Activated gamma-delta T cell treated with anti-CD3 and anti-CD28 coated beads, Interleukin-2, amount 50 U/mL, for 16 hours (primary cell): ENCODE measurements at places on chromosomes 5 and 9.
A peak's percentile ranks its signal among the peaks of the same experiment; 100 is the strongest.

- DNase-seq = no peak
Measured at GRCh38 chr9:69671311-69671878, 776 bp downstream of the APBA1 start.

DNA sequence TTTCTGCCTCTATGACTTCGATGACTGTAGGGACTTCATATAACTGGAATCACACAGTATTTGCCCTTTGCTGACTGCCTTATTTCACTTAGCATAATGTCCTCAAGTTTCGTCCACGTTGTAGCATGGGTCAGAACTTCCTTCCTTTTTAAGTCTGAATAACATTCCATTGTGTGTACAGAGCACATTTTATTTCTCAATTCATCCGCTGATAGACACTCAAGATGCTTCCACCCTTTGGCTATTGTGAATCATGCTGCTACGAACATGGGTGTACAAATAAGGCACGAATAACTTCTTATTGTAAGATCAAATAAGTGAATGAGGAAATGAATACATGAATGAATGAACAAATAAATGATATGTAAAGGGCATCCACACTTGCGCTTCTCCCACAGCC is 13.0 kb downstream of the BARX1 start:
- no peak for DNase-seq

DNA sequence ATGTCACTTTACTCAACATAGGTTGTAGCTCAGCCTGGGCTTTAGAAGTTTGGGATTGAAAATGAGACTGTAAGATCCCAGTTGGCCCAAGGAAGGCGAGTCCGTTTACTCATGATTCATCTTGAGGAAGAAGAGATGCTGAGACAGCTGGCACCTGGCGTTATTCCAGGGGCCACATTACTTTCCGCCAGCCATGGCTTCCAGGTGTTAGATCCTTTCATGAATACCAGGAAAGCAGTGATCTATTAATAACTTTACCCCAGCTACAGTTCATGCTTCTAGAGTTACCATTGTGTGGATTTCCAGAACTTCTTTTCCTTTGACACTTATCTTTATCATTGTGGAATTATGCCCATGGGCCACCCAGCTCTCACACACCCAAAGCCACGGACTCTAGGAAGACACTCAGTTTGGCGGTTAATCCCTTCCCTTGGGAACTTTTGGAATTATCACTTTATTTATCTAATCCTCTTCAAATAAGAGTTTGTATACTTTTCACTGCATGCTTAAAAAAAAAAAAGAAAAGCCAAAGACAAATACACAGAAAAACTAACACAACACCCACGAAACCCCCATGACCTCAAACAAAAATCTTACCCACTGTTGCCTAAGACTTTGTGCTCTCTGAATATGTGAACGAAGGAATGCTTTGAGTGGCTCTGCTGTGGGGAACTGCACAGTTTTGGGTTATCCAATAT is 26.9 kb downstream of the RAI14 start:
- no peak for DNase-seq

- no peak for DNase-seq
Measured at GRCh38 chr5:20601678-20602100, 613.7 kb upstream of the CDH18 start.

GRCh38 chr5:9716838-9717281 is 86.7 kb upstream of the TAS2R1 start:
- DNase-seq = no peak

DNA sequence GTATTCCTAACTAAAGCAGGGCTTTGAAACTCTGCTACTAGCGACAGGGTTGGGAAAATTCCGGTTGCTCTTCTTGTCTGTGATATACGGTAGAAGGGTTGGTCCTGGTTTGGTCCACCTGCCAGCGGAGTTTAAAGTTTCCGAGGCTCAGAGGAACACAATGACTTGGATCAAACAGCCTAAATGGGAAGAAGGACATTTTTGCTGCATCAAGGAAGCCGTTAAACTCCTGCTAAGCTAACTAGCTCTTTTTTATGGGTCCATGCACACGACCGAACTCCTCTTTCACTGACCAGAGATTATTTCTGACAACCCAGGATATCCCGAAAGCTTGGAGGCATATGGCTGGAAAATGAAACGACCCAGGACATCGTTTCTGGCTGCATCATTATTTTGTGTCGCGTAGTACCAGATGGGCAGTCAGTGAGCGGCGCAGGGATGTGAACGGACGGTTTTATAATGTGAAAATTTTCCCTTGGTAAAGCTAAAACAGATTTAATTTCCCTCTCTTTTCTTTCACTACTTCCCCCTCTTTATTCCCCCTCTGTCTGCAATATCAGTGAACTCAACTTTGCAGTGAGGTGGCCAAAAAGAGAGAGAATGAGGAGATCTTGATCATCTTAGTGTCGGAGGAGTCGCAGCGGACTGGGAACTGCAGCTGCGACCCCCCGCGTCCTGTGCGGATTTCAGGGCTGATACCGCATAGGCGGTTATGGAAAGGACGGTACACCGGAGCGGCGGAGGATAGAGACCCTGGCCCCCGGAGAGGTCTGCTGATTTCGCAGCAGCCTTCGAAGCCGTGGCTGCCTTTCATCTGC is at the start of gene LURAP1L:
LURAP1L (plus strand) TSS at position 160 of the 818 bp plus-strand sequence. CDS start 696 bp downstream, outside the sequence.
- no peak for DNase-seq

DNA sequence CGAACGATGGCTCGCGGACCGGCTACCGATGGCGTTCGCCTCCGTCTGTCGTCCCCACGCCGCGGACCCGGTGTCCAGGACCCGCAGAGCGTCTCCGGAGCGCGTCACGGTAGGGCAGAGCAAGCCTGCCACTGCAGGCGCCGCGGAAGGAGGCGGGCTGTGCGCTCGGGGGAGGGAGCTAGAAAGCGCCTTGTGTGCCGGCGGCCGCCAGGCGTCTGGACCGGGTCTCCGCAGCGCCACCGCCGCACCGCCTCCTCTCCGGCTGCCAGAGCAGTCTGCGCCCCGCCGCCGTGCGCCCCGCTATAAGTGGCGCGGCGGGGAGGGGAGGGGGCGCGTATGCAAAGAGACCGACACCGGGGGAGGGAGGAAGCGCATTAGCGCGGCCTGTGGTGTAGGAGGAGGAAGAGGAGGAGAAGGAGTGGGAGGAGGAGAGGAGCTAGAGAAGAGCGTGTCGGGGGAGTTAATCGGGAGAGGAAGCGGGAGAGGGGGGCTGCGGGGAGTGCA is at the start of gene ENC1:
ENC1 (minus strand) TSS at position 279 of the 504 bp plus-strand sequence. CDS start 4,243 bp downstream, outside the sequence.
- DNase-seq = peak; percentile 39

DNA sequence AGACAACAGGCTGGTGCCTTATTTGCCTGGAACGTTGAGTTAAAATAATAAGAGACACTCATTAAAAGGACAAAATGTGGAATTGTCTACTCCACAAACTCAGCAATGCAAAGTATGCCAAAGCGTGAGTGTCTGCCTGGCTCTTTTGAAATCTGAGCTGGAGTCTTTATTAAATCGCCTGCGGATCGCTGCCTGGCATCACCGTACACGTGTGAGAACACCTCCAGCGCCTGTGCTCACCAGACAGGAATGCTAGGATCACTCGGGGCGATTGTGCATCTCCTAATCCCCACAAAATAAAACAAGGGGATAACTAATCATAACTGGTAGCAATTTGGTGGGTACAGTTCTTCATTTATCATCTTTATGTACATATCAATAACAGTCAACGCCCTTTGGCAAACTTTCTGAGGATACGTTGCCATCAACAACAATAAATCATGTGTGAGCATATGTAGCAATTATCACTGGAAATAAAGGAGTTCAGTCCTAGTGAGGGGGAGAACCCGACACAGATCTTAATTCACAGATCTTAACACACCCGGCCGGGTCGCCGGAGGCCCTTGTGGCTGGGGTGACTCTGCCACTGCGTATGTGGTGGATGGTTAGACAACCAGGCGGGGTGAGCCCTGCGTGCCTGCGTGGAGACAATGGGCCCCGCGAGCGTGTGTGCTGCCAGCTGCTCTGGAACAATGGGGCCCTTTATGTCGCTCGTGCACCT is 284.9 kb upstream of the IRX1 start:
- DNase-seq = no peak

DNA sequence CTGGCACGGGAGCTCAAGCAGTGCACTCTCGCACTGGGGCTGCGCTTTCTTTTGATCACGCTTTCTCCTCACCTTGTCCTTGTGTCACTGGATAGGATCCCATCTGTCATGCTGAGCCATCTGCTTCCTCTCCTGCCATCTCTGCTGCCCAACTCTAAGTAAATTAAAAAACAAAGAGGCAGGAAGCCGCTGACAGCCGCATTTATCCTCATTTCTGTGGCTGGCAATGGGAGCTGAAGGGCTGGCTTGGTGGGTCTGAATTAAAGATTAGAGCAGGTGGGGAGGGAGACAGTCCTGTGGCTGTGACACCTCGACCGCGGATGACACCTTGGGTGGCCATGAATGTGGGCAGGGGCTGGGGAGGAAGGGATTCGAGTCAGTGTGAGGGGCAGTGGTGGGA is 159.2 kb upstream of the ALDH1B1 start:
- no peak for DNase-seq

- no peak for DNase-seq
Measured at GRCh38 chr5:100576217-100576751, 41.1 kb downstream of the FAM174A start.

GRCh38 chr5:117999939-118000549 is 988.3 kb downstream of the DTWD2 start:
- no peak for DNase-seq
